ENCODE measurements at places on chromosomes 4 and X.

- DNase-seq, result peak; percentile 6
Measured at GRCh38 chrX:9873952-9874351, 87.7 kb downstream of the SHROOM2 start.

DNA sequence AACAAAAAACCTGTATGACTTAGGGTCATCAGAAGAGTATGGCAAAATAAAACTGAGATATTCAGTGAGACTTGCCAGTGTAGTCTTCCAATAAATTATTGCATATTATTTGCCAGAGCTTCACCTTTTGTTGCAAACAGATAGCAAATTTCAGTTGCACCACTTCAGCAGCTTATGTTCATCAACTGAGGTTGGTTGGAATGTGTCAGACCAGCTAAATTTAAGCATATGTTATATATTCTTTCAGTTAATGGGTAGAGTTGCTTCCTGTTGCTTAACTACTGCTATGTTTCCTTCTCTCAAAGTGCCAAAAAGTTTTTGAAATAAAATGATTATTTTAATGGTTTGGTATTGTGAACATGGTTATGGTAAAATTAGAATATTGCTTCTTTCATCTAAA lies 61.5 kb downstream of the GALNT7 start:
- no peak for DNase-seq

- DNase-seq, result no peak
Measured at GRCh38 chr4:85798012-85798770, 323.2 kb downstream of the ARHGAP24 start.

DNA sequence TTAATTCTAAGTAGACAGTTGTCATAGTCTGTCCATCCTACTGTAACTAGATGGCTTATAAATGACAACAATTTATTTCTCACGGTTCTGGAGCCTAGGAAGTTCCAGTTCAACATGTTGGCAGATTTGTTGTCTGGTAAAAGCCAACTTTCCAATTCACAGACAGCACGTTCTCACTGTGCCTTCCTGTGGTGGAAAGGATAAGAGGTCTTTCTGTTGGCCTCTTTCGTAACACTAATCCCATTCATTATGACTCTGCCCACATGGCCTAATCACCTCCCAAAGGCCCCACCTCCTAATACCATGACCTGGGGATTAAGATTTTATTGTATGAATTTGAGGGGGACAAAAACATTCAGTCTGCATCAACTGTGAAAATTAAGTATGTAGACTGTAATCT lies 83.2 kb downstream of the GALNTL6 start:
- no peak for DNase-seq

- DNase-seq, result no peak
Measured at GRCh38 chr4:99310389-99310788, 10.8 kb downstream of the ADH1B start.

DNA sequence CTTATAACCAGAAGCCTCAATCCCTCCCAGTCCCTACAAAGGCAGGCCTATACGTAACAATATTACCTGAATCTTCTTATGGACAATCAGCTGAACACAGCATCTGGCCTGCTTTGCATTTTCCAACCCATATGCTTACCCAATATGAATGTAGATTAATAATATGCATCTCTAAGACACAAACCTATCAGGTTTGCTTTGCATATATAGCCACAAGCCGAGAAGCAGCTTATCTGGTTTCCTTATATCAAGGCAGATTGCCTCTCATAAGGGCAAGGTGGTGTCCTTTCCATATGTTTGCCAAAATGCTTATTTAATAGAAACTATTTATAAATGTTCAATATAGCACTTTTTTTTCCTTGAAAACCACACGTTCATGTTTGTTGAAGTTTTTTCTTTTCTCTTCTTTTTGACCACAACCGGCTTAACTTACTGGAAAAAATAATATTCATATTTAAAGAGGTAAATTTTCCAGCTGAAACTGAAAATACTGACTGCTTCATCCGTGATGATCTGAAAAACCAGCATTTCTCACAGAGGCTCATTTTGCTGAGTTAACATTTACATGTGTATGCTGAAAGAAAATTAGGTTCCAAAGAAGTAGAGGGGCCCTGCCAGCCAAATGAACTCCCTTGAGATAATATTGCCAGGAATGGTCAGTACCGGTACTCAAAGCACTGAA lies 3.8 kb downstream of the IL21 start:
- no peak for DNase-seq

DNA sequence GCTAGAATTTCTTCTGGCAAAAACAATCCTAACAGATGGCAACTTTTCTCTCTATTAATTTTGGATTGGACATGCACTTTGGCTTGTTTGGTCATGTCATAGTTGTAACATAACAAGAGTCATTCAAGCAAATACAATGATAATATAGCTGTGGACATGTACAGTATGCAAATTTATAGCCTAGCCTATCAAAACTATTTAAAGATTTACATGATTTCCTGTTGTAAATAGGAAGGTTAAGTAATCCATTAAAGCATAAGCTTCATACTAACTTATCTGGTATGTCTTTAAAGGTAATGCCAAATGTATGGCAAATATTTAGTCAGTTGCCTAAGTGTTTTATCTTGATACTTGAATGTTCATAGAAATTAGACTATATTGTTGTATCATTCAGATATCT lies 45.3 kb downstream of the RPA4 start:
- DNase-seq, result no peak

- DNase-seq, result no peak
Measured at GRCh38 chr4:21327976-21328700, 620.4 kb downstream of the KCNIP4 start.

DNA sequence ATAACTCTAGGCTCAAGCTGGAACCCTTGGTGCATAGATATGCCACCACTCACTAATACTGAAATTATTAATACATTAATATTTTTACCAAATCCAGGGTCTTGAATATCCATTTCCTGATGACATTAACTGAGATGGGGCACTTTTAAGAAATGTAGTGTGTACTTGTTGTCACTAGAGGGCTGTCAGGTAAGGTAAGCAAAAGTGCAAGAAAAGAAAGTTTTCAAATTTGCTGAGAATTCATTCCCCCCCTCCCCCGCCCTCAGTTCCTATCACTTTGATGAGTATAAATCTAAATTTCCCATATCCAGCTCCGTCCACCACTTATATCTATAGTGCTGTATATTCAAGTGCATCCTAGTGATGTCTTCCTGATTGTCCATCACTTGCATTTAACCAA lies 20.5 kb upstream of the WDR44 start:
- DNase-seq, result no peak

GRCh38 chrX:41338436-41338835 lies 4.5 kb downstream of the DDX3X start:
- no peak for DNase-seq

GRCh38 chrX:109632906-109633504 lies 8.0 kb upstream of the KCNE5 start:
- no peak for DNase-seq

DNA sequence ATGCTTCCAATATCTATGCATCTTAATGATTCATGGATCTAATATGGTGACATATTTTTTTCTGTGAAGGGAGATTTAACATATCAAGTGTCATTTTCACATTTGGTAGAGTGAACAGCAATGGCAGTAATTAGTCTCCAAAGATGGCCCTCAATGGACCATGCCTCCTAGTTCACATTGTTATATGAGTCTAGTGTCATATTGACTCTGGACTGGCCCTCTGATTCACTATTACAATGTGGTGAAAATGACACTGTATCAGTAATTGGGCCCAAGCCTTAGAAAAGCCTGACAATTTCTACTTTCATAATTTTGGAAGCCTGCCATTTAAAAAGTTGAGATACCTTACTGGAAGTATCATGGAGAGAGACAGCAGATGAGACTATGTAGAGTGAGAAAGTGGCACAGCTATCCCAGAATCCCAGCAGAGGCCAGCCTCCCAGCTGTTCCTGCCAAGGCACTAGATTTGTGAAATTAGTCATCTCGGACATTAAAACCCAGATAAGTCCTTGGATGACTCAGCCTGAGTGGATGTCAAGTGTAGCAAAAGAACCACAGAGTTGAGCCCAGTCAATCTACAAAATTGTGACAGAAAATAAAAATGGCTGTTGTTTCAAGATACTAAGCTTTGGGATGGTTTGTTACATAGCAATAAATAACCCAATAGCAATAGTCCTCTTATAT lies 68.4 kb downstream of the ARHGEF38 start:
- no peak for DNase-seq

DNA sequence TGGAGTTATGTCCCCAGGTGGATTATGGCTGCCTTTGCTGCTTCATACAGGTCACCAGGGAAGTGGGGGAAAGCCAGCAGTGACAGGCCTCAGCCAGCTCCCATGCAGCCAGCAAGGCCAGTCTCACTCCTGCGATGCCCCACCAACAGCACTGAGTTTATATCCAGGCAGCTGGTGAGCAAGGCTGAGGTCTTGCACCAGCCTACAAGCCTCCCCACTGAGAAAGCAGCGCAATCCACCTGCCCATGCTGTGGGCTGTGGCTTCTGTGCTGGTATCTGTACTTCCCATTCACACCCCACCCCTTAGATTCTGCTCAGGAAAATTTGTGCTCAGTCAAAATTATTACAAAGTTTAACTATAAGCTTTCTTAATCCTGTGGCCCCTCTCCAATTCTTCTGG lies 153.5 kb downstream of the HHIP start:
- DNase-seq, result no peak

DNA sequence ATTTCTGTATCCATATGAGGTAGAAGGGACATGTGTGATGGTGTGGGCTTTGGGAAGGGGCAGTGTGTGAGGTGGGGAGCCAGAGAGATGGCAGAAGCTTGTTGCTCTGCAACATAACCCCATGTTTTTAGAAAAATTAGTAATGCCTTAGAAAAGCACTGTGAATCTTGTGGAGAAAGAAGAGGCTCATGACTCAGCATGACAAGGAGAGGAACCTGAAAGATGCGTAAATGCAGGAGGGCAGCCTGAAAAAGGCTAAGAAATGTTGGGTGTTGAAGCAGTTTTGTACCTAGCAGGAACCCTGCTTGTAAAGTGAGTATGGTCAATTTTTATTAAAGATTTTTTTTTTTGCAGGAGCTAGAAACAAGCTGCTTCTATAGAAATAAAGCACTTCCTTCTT lies 59.8 kb downstream of the ARSJ start:
- DNase-seq, result no peak
